ENCODE measurements at places on chromosomes 3 and 15.

GRCh38 chr15:95431518-95431917, 899.0 kb upstream of the NR2F2 start:
- no peak for DNase-seq

DNA sequence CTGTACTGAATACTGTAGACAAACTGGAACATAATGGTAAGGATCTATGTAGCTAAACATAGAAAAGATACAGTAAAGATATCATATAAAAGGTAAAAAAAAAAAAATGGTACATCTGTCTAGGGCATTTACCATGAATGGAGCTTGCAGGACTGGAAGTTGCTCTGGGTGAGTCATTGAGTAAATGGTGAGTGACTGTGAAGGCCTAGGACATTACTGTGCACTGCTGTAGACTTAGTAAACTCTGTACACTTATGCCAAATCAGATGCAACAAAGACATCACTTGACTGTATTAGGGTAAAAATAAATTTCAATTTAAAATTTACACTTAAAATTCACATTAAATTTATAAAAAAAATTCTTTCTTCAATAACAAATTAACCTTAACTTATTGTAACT, 281.3 kb upstream of the LMCD1 start:
- DNase-seq, result no peak

DNA sequence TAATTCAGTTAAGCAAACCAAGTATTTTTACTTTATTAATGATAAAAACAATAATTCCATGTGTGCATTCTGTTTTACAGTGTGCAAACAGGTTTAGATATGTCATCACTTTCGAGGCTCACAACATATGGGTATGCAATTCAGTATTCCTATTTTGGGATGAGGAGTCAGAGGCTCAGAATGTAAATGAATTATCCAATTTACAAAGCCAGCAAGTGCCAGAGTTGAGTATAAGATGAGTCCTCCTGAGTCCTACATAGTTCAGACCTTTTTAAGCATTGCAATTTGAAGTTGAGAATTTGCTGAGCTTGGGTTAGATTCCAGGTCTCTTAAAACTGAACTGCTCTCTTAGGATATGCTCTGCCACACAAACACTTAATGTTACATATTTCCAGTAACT, 424.2 kb upstream of the ROBO2 start:
- DNase-seq, result no peak

- no peak for DNase-seq
Measured at GRCh38 chr15:57510647-57511046, 81.1 kb upstream of the MYZAP start.

DNA sequence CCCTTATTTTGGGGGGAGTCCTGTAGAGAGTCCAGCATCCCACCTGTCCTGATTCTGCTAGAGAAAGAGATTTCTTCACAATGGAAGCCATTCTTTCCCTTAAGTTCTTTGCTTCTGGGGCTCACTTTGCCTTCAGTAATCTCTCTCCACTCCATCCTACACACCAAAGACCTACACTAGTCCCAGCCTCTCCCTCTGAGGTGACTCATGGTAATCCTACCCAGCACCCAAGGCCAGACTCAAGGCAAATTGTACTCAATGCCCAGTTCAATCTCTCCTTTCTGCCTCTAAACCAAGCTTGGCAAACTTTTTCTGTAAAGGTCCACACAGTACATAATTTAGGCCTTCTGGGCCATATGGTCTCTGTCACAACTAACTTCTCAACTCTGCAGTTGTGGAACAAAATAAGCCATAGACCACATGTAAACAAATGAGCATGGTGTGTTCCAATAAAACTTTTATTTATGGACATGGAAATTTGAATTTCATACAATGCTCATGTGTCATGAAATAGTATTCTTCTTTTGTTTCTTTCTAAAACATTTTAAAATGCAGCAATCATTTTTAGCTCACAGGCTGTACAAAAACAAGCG, 72.5 kb downstream of the MRPL46 start:
- no peak for DNase-seq

- no peak for DNase-seq
Measured at GRCh38 chr3:132014105-132014504, 20.7 kb downstream of the CPNE4 start.

GRCh38 chr3:106817706-106818105, 559.5 kb upstream of the CCDC54 start:
- DNase-seq, result no peak

DNA sequence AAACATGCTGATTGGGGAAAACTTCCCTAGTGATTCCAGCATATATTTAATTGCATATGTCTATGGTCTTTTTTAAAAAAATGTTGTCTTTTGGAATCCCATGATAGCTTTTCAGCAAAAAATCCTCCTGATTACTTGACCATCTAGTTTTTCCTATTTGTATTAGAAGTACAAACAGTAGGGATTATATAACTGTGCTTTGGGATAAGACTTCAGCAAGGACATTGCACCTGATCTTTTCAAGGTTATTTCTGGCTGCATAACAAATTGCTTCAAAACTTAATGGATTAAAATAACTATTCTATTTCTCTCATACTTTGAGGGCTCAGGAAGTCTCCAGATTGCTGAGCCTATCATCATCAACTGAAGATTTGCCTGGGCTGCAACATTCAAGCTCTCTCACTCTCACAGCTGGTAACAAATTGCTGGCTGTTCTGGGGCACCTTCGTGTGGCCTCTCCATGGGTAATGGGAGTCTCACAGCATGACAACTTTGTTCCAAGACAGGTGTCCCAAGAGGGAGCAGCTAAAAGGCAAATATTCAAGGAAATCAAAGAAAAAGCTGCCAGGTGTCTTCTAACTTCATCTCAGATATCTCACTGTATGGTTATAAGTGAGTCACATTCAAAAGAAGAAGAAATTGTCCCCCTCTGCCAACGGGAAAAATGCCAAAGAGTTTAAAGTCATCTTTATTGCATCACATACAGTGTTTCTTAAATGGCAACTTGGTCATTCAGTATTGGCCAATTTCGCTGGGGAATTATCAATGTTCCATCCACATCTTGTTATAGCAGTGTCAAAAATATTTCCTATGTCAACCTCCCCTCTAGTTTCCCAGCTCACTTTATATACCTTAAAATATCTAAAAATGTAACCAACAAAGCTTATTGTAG, 644.5 kb upstream of the GRM7 start:
- DNase-seq, result no peak

DNA sequence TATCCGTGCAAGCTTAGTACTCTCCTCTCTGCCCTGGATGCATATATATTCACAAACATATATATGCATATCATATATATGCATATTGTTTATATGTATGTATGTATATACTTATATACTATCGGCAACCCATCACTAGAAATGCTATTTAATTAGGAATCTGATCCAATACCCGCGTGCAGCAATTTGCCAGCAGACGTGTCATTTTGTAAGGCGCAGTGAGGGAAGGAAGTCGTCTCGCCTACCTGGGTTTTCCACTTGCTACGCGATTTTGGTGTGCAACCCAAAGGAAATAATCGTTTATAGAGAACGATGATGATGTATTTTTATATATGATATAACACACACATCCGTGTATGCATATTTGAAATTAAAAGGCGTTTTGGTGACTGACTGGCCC, 5.6 kb upstream of the FEZF2 start:
- DNase-seq, result no peak

- peak; percentile 53 for DNase-seq
Measured at GRCh38 chr3:39216176-39216790, 23.9 kb upstream of the XIRP1 start.

- no peak for DNase-seq
Measured at GRCh38 chr15:63135281-63135680, 13.6 kb downstream of the LACTB start.

All from NAMALWA (cell line).